ENCODE measurements at places on chromosomes 5 and 9.

DNA sequence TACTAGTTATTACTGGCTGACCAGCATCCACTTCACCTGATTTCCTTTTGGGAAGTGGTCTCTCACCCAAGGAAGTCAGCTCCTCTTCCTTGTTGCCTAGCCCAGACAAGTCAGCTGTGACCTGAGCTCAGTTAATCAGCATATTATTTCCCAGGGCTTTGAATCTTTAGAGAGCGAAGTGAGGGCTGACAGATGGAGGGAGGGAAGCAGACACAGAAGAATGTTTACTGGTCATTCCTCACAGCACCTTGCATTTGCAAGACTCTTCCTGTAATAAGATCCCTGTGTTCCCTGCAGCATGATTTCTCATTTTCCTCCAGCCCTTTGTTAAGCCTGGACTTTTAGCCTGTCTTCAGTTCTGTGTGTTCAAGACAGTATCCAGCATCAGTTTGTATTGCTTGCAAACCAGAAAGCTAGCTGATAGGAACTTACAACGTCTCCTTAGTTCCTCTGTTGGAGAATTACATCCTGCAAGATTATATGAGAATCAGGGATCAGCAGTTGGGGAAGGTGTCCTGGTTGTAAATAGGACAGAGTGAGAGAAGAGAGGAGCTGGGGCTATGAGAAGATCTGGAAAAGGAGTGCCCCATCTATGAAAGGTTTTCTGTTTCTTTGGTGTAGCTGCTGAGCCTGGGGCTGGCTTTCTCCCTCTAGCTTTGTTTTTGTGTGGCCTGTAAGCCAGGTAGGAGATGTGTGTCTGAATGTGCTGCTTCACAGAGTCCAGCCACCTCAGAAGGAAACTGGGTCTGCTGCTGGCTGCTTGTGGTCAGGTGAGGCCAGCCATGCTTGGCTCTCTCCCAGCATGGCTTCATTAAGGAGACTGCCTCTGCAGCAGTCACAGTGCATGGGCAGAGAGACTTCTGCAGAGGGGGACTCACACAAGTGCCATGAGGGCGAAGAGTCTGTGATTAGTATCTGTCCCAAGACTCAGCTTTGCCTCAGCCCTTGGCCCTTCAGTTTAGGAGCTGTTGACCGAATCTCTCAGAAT lies 50.3 kb downstream of the MAN2A1 start:
- peak; percentile 12 for DNase-seq

DNA sequence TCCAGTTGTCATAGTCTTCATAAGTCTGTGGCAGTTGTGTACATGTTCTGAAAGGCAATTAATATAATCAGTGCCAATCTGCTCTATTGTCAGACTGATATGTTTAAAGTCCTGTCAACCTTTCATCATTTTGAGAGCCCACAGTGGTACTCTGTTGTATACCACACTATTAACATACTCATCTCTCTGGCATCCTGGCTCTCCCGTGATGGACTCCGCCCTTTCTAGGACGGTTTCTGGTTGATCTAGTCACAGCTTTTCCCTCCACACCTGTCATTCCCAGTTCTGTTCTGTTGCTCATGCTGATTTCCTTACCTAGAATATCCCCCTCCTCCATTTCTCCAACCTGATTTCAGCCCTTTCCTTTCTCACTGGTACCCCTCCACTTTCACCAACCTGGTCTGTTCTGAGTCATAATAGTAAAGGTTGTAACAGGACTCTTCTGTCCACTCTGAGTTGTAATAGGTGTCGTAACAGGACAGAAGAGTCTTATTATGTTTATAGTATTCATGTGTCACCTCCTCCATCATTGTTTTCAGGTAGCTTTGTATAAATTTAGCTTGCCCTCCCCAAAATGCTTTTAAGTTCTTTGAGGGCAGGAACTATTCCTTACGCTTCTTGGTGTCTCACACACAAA lies 4.1 kb downstream of the PTCD2 start:
- no peak for DNase-seq

GRCh38 chr5:168578538-168579487 lies at the start of gene PANK3:
Gene PANK3 (minus strand): TSS chr5:168579368. CDS start chr5:168579283, 85 bp downstream.
- no peak for DNase-seq

GRCh38 chr9:136940526-136941230 lies 3.9 kb downstream of the FBXW5 start:
- DNase-seq: no peak

DNA sequence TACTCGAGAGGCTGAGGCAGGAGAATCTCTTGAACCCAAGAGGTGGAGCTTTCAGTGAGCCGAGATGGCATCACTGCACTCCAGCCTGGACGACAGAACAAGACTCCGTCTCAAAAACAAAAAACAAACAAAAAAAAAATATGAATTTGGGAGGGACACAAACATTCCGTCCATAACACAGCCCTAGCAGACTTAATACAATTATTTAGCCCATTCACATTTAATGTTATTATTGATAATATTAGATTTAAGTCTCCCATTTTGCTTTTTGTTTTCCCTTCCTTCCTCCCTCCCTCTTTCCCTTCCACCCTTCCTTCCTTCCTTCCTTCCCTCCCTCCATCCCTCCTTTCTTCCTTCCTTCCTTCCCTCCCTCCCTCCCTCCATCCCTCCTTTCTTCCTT lies 4.6 kb upstream of the CCNI2 start:
- DNase-seq: no peak

GRCh38 chr5:148011398-148012137 lies 52.2 kb upstream of the SPINK5 start:
- no peak for DNase-seq

DNA sequence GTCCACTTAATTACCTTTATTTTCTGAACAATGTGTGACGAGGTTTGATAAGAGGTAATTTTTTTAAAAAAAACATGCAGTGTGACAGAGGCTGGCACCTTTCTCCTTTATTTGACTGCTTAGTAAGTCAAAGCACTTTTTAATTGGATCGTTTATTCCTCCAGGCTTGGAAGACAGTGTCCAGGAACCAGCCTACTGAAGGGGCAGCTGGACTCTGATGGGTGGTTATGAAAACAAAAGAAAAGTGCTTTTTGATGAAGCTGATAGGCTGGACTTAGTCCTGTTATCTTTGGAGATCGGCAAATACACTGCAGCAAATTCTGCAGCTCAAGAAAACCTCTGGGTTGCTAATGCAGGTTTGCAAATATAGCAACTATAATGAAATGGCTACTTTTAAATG lies 141.7 kb downstream of the DCP2 start:
- no peak for DNase-seq

GRCh38 chr5:170067574-170068170 lies 38.0 kb upstream of the FOXI1 start:
- DNase-seq: no peak

DNA sequence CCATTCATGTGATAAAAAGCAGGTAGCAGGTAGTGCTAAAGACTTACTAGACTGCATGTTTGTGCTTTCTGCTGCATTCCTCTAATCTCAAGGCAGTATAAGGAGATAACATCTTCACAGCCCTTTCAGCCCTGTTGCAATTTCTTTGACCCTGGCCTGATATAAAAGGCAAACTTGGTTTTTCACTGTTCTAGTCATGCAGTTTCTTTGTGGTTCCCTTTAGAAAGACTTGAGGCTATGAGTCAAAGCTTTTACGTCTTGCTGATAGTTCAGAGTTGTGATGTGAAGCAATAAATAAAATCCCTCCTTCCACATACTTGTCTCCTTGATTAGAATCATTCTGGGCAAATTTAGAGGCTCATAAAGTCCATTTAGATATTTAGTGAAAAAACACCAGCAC lies 88.6 kb upstream of the CDKN2B start:
- DNase-seq: no peak

DNA sequence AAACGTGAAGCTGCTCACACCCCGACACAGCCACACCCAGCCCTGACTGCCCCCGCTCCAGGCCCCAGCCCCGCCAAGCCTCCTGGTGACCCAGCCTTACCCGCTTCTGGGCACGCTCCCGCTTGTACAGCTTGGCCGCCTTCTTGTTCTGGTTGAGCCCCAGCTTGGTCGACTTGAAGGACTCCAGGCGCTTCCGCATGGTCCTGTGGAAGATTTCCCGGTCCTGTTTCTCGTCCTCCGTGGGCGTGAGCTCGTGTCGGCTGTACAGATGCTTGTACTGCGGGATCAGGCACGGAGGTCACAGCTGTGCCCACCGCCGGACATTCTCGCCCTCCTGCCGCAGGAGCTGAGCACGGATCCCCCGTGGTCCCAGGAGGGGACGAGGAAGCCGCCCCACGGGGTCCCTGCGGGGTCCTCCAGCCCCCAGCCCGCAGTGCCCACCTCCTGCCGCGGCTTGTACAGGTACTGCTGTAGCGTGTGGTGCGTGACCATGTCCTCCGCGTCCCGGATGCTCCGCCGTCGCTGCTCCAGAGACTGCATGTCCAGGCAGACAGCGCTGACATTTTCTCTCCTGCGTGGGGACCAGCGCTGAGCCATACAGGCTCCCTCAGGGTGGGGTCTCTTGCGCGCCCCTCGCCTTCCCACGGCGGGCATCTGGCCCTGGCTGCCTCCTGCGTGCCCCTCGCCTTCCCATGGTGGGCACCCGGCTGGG lies 33.3 kb downstream of the EXOC3 start:
- DNase-seq: no peak

- no peak for DNase-seq
Observed at GRCh38 chr5:162209005-162209605, 141.5 kb downstream of the GABRG2 start.

DNA sequence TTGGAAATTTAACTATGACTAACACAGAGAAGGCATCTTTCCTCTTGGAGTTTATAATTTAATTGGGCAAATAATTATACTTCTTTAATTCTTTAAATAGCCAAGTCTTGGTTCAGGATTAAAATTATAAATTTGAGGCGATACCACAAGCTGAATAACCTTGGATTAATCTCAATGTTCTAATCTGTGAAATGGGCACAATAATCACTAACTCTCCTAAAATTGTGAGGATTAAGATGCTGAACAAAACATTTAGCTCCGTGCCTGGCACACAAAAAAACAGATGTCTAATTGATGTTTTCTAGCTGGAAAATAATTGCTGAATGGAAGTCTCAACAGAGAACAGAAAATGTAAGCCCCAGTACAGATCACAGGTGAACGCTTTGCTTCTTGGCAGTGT lies 69.7 kb upstream of the TRIM32 start:
- no peak for DNase-seq

DNA sequence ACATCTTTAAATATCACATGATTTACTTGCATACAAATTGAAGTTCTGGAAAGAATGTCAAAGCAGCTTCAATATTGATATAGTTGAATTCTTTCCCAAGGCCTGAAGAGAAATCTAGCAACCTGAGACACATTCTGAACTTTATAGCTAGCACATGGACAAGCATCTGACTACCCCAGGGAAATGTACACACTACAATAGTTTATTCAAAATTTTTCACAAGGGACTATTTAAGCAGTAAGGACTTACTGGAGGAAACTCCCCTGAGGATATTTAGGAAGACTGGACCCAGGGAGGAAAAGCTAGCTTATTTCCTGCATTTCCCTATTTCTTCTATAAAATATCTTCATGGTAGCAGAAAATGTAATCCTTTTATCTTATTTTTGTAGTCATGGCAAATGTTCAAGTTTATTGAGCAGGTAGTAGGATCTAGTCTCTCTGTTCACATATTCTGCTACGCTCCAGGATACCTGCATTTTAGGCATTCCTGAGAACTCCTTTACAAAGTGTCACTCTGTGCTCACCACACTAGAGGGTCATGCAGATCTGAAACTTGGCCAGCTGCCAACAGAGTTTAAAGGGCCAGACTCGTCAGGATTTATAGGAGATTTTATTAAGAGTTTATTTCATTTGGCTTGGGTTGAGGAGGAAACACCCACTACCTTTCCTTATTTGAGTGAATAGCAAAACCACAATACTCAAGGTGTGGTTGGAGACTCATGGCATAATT lies 348.4 kb upstream of the FTMT start:
- DNase-seq: no peak

DNA sequence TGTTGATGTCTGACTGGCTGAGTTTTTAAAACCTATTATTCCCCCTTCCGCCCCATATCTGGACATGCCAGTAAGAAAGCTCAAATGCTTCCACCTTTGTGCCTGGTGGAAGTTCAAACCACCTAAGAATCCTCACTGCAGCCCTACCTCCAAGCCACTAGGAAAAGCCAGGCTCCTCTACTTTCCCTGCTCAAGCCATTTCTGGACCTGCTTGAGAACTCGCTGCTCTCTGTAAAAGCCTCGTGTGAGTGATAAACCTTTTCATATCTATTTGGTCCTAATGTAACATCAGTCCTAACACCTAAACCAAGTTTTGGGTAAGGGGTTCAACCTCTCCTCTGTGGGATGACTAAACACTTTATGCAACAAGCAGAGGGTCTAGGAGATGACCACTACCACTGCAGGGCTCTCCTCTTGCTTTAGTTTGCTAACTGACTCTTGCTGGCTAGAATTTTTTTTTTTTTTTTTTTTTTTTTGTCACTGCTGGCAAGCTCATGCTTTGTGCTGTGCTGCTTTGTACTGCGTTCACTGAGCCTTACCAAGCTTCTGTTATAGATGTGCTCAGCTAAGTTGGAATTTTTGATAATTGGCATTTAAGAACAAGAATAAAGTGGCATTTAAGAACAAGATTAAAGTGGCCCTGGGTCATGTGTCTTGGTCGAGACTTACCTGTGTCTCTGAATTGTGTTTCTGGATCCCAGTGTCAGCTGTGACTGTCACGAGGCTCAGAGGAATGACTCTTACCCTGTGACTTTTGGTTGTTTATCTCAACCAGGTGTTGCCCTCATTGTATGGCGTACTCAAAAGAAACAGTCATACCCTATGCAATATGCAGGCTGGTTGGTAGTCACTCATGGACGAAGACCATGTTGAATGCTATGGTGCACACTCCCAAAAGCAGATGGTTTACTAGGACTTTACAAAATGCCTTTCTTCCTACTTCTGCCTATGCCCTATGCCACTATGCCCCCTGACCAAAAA lies 19.5 kb downstream of the TRIM32 start:
- no peak for DNase-seq

DNA sequence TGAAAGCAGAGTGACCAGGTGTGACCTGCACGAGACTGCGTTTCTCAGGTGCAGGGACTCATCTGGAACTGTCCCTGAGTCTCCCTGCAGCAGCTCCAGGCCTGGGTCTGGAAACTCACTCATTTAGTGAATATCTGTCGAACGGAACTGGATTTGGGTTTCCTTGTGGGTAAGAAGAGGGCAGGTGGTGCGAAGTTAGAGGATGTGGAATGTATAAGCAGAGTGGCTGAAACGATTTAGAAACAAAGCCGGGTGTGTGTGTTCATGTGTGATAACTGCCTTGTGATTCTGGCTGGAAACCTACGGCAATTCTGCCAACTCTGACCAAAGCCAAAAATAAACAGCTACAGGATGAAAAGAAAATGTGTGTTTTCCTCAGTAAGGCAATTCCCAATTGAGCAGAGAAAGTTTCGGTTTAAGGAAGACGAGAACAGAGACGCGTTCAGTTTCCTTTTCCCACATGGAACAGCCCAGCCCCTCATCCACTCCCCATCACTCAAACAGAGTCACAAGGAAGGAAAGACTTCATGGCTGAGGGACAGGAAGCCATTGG lies 130.3 kb downstream of the NSG2 start:
- no peak for DNase-seq

GRCh38 chr9:135363596-135363995 lies 116.0 kb upstream of the PPP1R26 start:
- no peak for DNase-seq

DNA sequence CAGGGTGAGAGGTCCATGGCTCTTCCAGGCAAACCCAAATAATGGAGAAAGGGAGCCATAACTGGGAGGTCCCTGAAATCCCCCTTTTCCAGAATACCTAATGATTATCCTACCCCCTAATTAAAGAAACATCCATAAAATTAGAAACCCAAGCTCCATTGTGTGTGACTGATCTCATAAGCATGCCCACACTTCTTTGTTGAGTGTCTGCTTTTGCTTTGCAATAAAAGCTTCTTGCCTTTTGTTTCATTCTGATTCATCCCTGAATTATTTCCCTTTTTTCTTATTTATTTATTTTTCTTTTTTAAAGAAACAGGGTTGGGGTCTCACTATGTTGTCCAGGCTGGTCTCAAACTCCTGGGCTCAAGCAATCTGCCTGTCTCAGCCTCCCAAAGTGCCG lies 33.1 kb downstream of the BTF3 start:
- DNase-seq: no peak

Measured in GM06990 (cell line).